ENCODE measurements at places on chromosomes 16 and 17. TPM values are rescaled to one million over a fixed set of nuclear protein-coding genes. Genes with fewer than 3 reads are reported as not detected.

The RNF135 gene
- 5.4 TPM for total RNA-seq

The TRIM47 gene
- 36.8 TPM for total RNA-seq

The TBC1D26 gene
- 0.23 TPM for total RNA-seq

The SPATA33 gene
- total RNA-seq = 13.2 TPM

The KRT14 gene
- not detected for total RNA-seq

The RAB40B gene
- 2.2 TPM for total RNA-seq

The KRT39 gene
- not detected for total RNA-seq
